ENCODE measurements at places on chromosomes 1 and 21. TPM values are rescaled to one million over a fixed set of nuclear protein-coding genes. Genes with fewer than 3 reads are reported as not detected.
A peak's percentile ranks its signal among the peaks of the same experiment; 100 is the strongest.

- no peak for DNase-seq
Measured at GRCh38 chr1:229131243-229132105, 139.4 kb upstream of the RAB4A start.

The FCRL1 gene
- total RNA-seq = not detected

The TIE1 gene
- total RNA-seq = not detected

GRCh38 chr1:30757352-30758120 is at the start of gene LAPTM5:
TSS of gene LAPTM5 (minus strand) at chr1:30757774. CDS start at chr1:30757745, 29 bp downstream.
- DNase-seq = no peak

The PIGR gene
- not detected for total RNA-seq

DNA sequence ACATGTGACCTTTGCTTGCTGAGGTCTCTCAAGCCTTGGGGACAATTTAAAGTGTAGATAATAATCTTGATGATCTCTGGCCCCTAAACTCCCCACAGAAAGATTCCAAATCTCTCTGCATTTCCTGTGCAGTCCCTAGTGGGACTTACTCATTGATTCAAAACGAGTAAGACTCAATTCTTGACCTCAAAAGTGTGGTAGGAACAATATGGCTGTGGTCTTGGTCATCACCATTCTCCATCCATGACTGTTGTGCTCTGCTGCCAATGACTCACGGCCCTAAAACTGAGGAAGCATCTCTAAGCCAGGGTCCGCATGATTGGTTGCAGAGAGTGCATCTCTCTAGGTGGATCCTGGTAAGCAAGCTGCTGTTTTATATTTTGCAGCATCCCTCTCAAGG is 268.0 kb downstream of the PTGER3 start:
- no peak for DNase-seq

GRCh38 chr21:38675182-38675824 is 130.4 kb upstream of the ETS2 start:
- DNase-seq = no peak

GRCh38 chr1:54800899-54801759 is at the start of gene TTC22:
TSS of gene TTC22 (minus strand) at chr1:54801323. CDS start at chr1:54801163, 160 bp downstream.
- no peak for DNase-seq

The CSF3R gene
- total RNA-seq = not detected

- DNase-seq = no peak
Measured at GRCh38 chr1:230976825-230977747, 1.6 kb downstream of the TTC13 start.

The PGBD5 gene
- 7.5 TPM for total RNA-seq

The SDC3 gene
- total RNA-seq = 8.2 TPM

- no peak for DNase-seq
Measured at GRCh38 chr1:19407494-19408096, 77.7 kb downstream of the CAPZB start.

DNA sequence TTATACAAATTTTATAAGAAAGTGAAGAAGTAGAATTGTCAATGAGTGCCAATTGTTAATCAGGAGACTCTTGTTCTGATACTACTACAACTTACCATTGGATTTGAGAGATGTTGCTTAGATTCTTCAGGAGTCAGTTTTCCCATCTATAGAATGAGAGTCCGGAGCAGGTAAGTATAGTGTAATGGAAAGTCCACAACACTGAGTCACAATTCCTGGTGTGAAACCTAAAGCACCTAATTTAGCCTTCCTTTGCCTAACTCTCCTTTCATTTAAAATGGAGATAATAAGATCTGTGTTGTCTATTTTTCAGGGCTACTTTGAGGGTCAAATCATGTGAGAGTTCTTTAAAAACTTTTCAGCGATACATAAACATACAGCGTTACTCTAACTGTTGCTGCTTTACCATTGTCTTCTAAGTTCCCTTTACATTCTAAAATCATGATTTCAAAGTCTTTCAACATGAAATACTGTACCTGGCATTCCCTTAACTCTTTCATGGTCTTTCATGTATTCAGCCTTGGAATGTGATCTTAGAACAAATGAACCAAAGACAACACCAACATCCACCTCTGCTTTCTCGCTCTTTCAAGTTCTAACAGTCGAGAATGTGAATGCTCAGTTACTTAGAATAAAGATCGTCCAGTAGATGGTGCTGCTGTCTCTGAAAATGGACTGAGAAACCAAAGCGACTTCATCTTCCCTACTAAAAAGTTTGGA is 90.9 kb downstream of the SLC30A10 start:
- peak; percentile 31 for DNase-seq

GRCh38 chr1:99589186-99589636 is 56.7 kb upstream of the PALMD start:
- peak; percentile 30 for DNase-seq

DNA sequence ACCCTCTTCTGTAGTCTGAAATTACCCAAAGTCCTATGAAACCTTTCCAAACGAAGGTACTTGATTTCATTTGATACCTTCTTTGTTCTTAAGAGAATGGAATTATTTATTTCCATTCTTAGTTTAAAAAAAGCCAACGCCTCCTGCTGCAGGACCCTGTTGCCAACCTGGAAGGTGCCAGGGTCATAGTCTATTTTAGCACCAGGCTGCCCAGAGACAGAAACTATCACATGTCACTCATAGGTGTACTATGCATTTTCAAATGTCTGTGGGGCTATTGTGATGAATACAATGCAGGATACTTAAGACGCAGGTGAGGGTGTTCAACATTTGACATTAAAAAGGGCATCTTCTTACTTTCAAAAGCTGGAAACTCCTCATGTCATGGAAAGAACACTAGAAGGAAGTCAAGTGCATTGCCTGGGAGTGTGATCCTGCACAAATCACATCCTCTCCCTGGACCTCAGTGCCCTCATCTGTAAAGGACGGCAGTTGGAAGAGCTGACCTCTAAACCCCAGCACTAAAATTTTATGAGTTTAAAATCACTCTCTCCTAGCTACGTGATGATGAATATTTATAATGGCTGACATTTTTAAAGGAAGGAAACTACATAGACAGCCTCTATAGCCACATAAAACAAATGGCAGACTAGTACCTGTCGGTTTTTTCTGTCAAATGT is 107.3 kb upstream of the SYT6 start:
- DNase-seq = no peak
